ENCODE measurements at places on chromosomes 3 and 15. TPM values are rescaled to one million over a fixed set of nuclear protein-coding genes. Genes with fewer than 3 reads are reported as not detected.

- DNase-seq: peak; percentile 85
Measured at GRCh38 chr3:194930377-194931204, 244.9 kb downstream of the FAM43A start.

- DNase-seq: no peak
Measured at GRCh38 chr3:13005301-13005700, 67.9 kb downstream of the IQSEC1 start.

DNAH12 gene
- total RNA-seq: not detected

- DNase-seq: no peak
Measured at GRCh38 chr3:157807280-157807679, 298.9 kb downstream of the SHOX2 start.

AMOTL2 gene
- 182 TPM for total RNA-seq

CHAC1 gene
- total RNA-seq: 4.7 TPM

GRCh38 chr3:138923531-138923994 lies 23.4 kb downstream of the FOXL2 start:
- peak; percentile 85 for DNase-seq

DNA sequence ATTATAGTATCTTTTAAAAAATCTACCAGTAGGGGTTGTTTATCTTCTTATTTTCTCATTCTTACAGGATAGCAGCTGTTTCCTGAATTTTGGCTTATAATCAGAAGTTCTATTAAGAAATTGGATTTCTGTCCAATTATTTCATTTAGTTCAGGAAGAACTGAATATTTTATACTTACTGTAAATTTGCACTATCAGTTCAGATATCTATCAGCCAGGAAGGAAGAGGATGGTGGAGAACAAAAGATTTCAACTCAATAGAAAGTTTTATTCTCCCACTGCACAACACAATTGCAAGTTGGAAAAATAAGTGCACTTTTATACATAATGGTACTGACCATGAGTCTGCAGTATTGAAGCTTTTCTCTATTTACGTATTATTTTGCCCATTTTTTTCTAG lies 400.9 kb downstream of the PLOD2 start:
- DNase-seq: no peak

Data from A172 (cell line).